ENCODE measurements at places on chromosomes 1 and 21. TPM values are rescaled to one million over a fixed set of nuclear protein-coding genes. Genes with fewer than 3 reads are reported as not detected.

Gene RAB25
- polyA plus RNA-seq = 1.5 TPM

Gene GJA5
- not detected for polyA plus RNA-seq

Gene LEPR
- 2.0 TPM for polyA plus RNA-seq

Gene TMEM240
- 0.84 TPM for polyA plus RNA-seq

Gene RHOU
- polyA plus RNA-seq = 0.31 TPM

GRCh38 chr1:75559800-75560199 lies 51.1 kb downstream of the SLC44A5 start:
- no peaks in the 10 kb centered on the region for H3K4me1 ChIP-seq
- H3K4me3 ChIP-seq = no peak overlapping the region
- H3K27me3 ChIP-seq = no peaks in the 10 kb centered on the region
- no peak overlapping the region for H3K27ac ChIP-seq
- H3K36me3 ChIP-seq = no peaks in the 10 kb centered on the region
- DNase-seq = no peak

- no peaks in the 10 kb centered on the region for H3K4me1 ChIP-seq
- no peak for DNase-seq
- H3K27me3 ChIP-seq = no peaks in the 10 kb centered on the region
- H3K4me3 ChIP-seq = no peak overlapping the region
- H3K36me3 ChIP-seq = no peaks in the 10 kb centered on the region
- H3K27ac ChIP-seq = no peak overlapping the region
These were observed 13.4 kb upstream of the RAB3B start for GRCh38 chr1:52003877-52004276.

- H3K27ac ChIP-seq = no peak overlapping the region
- H3K4me1 ChIP-seq = no peaks in the 10 kb centered on the region
- H3K36me3 ChIP-seq = peaks cover 7% of the 10 kb centered on the region
- no peak overlapping the region for H3K4me3 ChIP-seq
- DNase-seq = no peak
- H3K27me3 ChIP-seq = no peaks in the 10 kb centered on the region
These were observed 73.8 kb upstream of the MORC3 start for GRCh38 chr21:36246080-36246631.

GRCh38 chr1:8533124-8533523 lies 215.2 kb downstream of the SLC45A1 start:
- H3K27ac ChIP-seq = peak overlapping the region; percentile 62
- no peaks in the 10 kb centered on the region for H3K36me3 ChIP-seq
- DNase-seq = peak; percentile 32
- peaks cover 17% of the 10 kb centered on the region for H3K4me1 ChIP-seq
- no peaks in the 10 kb centered on the region for H3K27me3 ChIP-seq

DNA sequence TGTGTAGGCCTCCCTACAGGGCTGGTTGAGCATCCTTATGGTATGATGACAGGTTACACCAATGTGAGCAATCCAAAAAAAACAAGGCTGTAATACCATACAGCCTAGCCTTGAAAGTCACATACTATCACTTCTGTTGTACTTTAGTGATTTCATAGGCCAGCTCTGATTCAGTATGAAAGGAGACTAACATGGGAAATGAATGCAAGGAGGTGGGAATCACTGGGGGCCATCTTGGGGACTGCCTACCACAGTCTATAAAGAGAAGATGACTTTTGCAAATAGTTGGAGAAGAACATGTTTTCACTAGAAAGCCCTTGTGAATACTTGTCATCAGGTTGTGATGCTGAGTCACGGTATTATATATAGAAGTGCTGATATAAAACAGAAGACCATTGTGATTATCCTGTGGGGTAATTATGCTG lies 270.7 kb downstream of the S1PR1 start:
- no peak overlapping the region for H3K27ac ChIP-seq
- DNase-seq = no peak
- no peak overlapping the region for H3K4me3 ChIP-seq
- no peaks in the 10 kb centered on the region for H3K36me3 ChIP-seq
- no peaks in the 10 kb centered on the region for H3K27me3 ChIP-seq
- H3K4me1 ChIP-seq = no peaks in the 10 kb centered on the region

DNA sequence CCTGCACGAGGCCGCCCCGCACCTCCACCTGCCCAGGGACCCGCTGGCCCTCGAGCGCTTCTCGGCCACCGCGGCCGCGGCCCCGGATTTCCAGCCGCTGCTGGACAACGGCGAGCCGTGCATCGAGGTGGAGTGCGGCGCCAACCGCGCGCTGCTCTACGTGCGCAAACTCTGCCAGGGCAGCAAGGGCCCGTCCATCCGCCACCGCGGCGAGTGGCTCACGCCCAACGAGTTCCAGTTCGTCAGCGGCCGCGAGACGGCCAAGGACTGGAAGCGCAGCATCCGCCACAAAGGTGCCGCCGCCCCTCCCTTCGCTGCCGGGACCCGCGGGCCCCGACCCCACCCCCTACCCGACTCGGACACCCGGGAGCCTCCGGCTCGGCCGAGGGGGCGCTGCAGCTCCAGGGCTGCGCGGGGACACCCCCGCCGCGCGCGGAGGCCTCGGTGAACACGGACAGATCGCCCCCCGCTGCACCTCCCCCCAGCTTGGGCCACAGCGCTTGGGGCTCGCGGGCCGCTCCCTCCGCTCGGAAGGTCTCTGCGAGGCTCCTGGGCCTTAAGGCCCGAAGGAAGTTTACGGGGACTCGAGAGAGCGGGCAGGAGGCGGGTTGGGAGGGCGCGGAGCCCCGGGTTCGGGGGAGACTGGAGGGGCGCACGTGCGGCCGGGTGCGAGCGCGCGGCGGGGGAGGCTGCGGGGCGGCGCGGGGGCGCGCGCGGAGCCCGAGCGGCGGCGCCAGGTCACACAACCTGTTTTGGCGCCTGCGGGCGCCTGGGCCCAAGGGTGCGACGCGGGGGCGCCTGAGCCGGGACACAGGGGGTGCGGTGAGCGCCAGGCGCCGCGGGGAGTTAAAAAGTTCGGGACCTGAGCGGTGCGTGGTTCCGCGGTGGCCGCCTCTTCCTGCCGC lies 1.2 kb downstream of the SAMD11 start:
- peak overlapping the region; percentile 44 for H3K4me3 ChIP-seq
- no peaks in the 10 kb centered on the region for H3K36me3 ChIP-seq
- H3K4me1 ChIP-seq = peaks cover 21% of the 10 kb centered on the region
- DNase-seq = no peak
- H3K27me3 ChIP-seq = peaks cover 27% of the 10 kb centered on the region

GRCh38 chr1:240294566-240294965 lies 202.9 kb downstream of the FMN2 start:
- no peak for DNase-seq
- H3K4me1 ChIP-seq = no peaks in the 10 kb centered on the region
- no peaks in the 10 kb centered on the region for H3K36me3 ChIP-seq
- H3K27ac ChIP-seq = no peak overlapping the region
- no peak overlapping the region for H3K4me3 ChIP-seq
- H3K27me3 ChIP-seq = no peaks in the 10 kb centered on the region

DNA sequence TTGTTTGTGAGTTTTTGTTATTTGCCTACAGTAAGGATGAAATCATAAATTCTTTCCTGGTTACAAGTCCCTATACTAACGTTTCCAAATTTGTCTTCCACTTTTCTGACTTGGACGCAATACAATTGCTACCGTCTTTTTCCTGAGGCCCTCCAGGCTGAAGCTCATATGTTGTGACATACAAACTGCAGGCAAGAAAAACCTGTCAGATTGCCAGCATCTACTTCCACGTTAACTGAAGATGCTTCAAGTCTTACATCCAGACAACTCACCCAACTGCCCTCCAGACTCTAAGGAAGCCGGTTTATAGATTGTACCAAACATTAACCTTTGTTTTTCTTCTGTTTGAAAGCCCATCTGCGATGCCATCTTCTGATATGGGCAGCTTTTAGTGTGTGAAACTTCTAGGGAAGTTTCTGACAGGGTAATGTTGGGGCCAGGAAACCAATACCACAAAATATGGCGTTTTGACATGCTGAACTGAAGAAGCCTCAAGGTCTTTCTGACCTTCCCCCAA lies 21.4 kb upstream of the RNF11 start:
- no peak for DNase-seq
- H3K4me3 ChIP-seq = no peak overlapping the region
- H3K27me3 ChIP-seq = no peaks in the 10 kb centered on the region

GRCh38 chr1:58773406-58773840 lies 10.4 kb downstream of the JUN start:
- peaks cover 13% of the 10 kb centered on the region for H3K4me1 ChIP-seq
- H3K36me3 ChIP-seq = no peaks in the 10 kb centered on the region
- DNase-seq = no peak
- H3K27me3 ChIP-seq = no peaks in the 10 kb centered on the region
- no peak overlapping the region for H3K27ac ChIP-seq
- no peak overlapping the region for H3K4me3 ChIP-seq

DNA sequence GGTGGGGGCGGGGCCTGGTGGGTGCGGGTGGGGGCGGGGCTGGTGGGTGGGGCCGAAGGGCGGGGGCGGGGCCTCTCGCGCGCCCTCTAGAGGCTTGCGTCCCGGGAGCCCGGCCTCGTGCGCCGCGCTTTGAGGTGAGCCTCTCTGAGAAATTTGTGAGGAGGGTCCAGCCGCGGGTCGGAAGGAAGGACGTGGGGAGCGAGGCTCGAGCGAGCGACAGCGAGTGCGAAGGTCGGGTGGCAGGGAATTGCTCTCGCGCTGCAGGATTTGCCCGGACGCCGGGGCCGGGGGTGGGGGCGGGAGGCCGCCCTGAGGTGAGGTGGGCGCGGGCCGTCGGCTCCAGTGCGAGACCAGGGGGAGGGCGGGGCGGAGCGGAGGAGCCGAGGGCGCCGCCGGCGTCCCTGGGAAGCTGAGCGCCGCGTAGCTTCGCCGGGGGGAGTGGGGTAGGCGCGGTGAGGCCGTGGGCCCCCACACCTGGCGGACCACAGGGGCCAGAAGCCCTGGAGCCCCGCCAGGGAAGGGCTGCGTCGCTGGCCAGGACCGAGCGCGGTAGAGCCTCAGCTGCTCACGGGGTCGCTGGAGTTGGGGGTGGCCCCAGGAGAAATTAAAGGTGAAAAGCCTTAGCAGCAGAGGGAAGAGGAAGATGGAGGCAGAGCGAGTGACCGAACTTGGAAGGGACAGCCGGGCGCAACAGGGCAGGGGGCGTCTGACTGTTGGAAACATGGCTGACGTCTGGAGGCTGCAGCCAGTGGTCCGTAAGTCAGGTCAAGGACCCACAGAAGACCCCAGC lies 754 bp upstream of the LSS start:
- DNase-seq = no peak
- H3K36me3 ChIP-seq = no peaks in the 10 kb centered on the region
- H3K4me3 ChIP-seq = peak overlapping the region; percentile 65

DNA sequence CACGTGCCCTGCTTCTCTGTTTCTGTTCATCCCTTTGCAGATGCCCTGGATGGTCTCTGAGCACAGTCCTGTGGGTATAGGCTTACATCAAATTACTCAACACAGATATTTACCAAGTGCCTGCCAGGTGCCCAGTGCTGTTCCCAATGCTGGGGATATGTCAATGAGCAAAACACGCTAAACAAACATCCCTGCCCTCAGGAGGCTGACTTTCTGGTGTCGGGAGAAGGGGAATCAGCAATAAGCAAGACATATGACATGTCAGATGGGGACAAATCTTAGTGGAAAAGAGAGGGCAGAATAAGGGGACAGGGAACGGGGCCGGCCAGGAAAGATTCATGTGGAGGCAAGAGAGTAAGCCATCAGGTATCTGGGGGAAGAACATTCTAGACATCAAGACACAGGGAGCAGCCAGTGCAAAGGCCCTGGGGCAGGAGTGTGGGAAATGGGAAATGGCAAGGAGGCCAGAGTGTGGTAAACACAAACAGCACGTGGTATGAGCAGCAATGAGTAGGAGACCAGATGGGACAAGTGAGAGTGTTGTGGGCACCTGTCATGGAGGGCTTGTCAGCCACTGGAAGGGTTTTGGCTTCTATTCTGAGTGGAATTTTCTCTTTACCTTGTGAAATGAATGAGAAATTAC lies 160.2 kb upstream of the KAZN start:
- H3K27me3 ChIP-seq = no peaks in the 10 kb centered on the region
- H3K27ac ChIP-seq = no peak overlapping the region

DNA sequence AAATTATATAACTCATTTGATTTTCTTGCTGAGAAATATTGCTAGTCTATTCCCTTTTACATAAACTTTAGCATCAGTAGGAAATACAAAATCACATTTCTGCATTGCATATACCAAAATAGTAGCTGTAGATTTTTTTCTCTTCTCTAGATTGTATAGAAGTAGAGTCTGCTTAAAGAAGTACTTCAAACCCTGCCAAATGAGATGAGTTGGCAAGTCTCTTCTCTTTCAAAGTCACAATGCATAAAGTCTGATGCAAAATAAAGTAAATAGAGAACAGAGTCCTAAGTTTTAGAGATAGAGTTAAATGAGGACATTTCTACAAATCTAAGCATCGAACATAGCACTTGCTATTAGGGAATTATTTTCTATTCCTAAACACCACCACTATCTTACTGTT lies 6.4 kb downstream of the PLPPR4 start:
- H3K4me1 ChIP-seq = no peaks in the 10 kb centered on the region
- DNase-seq = no peak
- H3K36me3 ChIP-seq = no peaks in the 10 kb centered on the region
- no peaks in the 10 kb centered on the region for H3K27me3 ChIP-seq

DNA sequence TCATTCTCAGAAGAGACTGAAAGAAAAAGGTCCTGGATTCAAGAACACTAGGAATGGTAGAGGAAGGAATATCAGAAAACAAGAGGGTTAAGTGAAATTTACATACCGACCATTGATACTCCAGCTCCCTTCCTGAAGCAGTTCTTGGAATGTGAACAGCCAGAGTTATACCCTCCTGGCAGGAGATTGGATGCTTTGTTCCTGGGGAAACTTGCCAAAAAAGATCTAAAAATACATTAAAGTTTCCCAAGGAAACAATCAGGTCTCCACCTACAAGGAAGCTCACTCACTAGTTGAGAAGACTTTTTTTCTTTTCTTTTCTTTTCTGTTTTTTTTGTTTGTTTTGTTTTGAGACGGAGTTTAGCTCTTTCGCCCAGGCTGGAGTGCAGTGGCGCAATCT lies 91.1 kb downstream of the HLX start:
- H3K4me3 ChIP-seq = no peak overlapping the region
- DNase-seq = no peak
- no peak overlapping the region for H3K27ac ChIP-seq
- no peaks in the 10 kb centered on the region for H3K4me1 ChIP-seq

DNA sequence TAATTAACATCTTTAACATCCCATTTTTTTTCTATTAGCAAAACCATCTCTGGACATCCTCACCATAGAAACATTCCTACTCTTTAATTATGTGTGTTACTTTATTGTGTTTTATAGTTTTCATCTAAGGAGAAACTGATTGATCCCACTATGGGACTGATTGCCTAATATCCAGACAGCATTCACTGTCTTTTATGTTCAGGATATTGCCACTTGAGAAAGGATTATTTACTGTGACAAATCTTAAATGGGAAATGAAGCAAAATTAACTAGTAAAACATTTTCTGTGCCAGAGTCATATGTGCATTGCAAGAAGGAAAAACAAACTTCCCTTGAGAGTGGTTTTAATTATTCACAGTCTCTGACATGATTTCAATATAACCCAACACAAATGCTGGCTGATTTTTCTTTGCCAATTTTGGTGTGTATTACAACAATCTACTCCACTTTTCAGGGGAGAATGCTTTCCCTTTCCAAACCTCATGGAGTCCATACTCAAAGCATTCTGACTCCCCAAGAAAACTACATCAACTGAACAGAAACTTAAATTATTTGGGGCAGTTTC lies 15.8 kb upstream of the RGS13 start:
- no peak overlapping the region for H3K4me3 ChIP-seq
- no peaks in the 10 kb centered on the region for H3K27me3 ChIP-seq
- H3K36me3 ChIP-seq = no peaks in the 10 kb centered on the region
- no peak for DNase-seq
- H3K4me1 ChIP-seq = no peaks in the 10 kb centered on the region

GRCh38 chr1:19123837-19124236 lies 86.2 kb downstream of the UBR4 start:
- H3K36me3 ChIP-seq = peaks cover 61% of the 10 kb centered on the region
- no peak overlapping the region for H3K4me3 ChIP-seq
- H3K27ac ChIP-seq = peak overlapping the region; percentile 25

Data from naive thymus-derived CD4-positive, alpha-beta T cell (primary cell).